Caki2 (cell line): ENCODE measurements at places on chromosomes 5 and 9. TPM values are rescaled to one million over a fixed set of nuclear protein-coding genes. Genes with fewer than 3 reads are reported as not detected.

DNA sequence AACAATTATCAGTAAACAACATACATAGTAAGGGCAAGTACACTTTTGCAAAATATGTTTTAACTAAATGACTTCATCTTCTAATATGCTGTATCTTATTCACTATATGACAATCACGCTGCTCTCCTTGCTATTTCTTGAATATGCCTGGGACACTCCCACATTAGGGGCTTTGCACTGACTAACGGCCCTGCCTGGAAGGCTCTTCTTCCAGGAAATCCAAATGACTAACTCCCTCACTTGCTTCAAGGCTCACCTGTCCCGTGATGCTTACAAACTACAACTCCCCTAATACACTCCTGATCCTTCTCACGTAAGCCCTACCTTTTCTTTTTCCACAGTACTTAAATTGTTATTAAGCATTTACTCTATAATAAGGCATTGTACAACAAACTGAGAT, 10.6 kb downstream of the ERP44 start:
- DNase-seq, result no peak

DNA sequence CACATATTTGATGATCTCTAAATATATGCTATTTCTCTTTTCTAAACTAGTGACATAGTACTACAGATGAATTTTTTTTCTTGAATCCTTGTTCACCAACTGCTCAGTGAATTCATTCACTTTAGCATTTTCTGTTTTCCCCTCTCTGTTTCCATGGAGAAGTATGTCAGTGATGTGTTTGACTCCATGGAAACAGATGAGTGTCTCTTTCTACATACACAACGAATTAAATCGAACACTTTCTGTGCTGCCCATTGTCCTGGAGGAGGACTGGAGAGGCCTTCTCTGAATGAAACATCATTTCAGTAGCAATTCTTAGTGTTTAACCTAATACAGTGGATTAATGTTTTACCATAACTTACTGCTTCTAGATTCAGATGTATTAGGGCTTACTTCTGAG, 9.5 kb downstream of the INVS start:
- DNase-seq, result no peak

DNA sequence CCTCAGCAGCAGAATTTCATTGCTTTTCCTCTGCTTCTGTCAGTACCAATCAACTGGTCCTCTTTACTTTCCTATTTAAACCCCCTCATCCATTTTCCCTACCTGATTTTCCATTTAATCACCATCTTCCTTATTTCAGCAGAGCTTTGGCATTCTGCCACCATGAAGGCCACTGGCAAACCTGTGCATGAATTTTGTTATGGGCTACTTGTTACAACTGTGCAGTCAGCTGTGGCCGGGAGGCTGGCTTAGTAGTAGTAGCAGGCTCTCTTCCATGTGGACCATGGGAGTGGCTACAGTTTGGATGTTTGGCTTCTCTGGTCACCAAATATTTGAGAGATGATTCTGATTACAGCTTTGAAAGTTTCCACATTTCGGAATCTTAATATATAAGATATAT, 976.6 kb upstream of the SEMA6A start:
- DNase-seq, result no peak

Gene GABRA1
- not detected in 2 replicates for total RNA-seq

DNA sequence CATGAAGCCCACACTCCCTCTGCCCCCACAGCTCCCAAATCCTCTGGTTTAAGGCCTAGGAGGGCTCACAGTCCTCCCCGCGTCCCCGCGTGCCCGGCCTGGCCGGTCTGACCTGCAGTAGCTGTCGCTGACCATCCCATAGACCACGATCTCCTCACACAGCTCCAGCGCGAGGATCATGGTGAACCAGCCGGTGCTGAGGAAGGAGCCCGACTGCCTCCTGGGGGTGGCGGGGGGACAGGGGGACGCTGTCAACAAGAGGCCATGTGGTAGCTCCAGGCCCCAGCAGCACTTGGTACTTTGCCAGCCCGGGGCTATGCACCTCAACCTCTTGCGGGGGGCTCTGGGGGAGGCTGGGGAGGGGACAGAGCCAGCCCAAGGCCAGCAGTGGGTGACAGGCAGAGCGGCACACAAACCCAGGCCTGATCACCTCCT, 7.0 kb downstream of the ST6GALNAC4 start:
- DNase-seq, result no peak

DNA sequence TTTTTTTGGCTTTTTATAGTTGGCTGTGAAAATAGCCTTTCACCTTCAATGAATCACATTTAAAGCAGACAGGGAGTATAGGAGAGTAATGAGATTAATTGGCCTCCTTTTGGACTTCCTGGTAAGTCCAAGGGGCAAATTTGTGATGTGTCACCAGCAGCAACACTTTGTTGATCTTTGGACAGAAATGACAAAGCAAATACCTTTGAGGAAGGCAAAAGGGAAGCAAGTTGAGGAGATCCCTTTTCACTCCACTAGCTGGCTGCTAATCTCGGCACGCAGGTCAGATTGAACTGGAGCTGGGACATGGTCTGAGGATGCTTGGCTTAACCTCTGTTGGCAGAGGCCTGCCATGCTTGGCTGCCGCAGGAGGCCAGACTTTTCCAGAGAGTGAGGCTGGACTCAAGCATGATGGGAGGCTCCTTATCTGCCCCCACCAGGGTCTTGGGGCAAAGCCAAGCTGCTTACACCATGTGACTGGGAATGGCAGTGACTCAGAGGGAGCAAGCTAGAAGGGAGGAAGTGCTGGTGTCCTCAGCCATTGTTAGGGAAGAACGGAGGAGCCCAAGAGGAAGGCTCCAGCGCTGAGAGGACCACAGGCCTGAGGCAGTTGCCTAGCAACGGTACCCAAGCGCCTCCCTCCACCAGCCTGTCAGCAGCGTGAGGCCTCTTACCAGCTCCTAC, 174.5 kb upstream of the MAP1B start:
- DNase-seq, result peak; percentile 100

DNA sequence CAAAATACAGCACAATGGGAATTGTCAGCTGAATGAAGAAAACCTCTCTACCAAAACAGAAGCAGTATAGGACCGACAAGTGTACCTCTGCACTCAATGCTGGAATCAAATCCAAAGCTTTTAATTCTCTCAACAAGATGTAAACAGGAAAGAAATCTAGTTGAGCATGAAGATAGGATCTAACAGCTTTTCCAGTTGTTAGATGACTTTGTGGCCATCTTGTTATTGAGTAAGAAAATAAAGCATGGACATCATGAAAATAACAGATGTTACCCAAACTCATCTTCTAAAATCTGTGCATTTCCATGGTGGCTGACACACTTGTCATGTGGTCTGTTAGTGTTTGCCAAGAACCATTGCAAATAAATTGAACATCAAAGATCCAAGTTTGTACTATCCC, 34.7 kb downstream of the SREK1 start:
- DNase-seq, result no peak

- no peak for DNase-seq
Observed at GRCh38 chr9:136847088-136847825, 2.0 kb upstream of the PHPT1 start.

- no peak for DNase-seq
Observed at GRCh38 chr5:150118561-150119229, 32.3 kb upstream of the CSF1R start.

Gene GNA14
- not detected in 2 replicates for total RNA-seq

GRCh38 chr5:141864371-141865370, 13.5 kb downstream of the PCDH1 start:
- no peak for DNase-seq

Gene ROPN1L
- 3.2 and 3.6 TPM in 2 replicates for total RNA-seq

- DNase-seq, result peak; percentile 73
Observed at GRCh38 chr9:75993434-75993833, 103.0 kb downstream of the PCSK5 start.
